ENCODE measurements at places on chromosomes 4 and X. TPM values are rescaled to one million over a fixed set of nuclear protein-coding genes. Genes with fewer than 3 reads are reported as not detected.

- no peak for DNase-seq
Observed at GRCh38 chr4:53348046-53348445, 17.8 kb downstream of the SCFD2 start.

DNA sequence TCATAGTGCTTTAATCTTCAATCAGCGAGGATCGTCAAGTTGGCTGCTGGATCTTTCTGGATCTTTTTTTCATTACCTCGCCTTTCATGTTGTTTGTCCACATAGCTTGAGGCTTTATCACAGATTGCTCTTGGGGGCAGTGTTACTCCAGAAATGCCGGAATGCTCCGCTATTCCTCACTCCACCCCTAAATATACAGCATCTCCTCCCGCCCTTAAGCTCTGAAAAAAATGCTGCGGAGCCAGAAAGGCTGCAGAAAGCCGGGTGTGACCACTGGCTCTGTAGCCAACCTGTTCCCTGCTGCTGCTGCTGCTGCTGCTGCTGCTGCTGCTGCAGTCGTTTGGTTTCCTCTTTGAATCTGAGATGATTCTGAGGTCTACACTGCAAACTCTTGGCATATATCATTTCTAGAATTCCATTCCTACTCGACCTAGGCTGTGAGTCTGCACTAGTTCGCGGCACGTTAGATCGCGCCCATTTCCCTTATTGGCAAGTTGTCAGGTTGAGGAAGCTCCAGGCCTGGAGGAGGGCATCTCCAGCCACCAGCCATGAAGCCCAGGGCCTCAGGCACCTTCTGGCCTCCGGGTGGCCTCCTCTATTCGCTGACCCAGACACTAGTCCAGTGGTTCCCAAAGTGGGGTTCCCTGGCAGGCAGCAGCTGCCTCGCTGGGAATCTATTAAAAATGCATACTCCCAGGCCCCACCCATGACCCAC lies 34.2 kb downstream of the WDR13 start:
- DNase-seq = peak; percentile 91

DNA sequence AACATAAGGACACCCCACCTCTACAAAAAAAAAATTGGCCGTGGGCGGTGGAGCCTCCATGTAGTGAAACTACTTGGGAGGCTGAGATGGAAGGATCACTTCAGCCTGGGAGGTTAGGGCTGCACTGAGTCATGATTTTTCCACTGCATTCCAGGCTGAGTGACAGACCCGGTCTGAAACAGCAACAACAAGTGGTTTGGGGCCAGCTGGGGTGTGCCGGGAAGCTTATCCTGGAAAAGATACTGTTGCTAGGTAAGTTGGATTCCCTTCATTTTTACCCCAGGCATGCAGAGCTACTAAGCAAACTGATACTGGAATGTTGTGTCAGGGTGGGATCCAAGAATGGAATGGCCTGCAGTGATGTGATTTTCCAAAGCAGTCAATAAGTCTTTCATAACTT lies 57.0 kb downstream of the XAGE2 start:
- DNase-seq = no peak

GRCh38 chrX:56882581-56882980 lies 112.8 kb downstream of the SPIN3 start:
- no peak for DNase-seq

DNA sequence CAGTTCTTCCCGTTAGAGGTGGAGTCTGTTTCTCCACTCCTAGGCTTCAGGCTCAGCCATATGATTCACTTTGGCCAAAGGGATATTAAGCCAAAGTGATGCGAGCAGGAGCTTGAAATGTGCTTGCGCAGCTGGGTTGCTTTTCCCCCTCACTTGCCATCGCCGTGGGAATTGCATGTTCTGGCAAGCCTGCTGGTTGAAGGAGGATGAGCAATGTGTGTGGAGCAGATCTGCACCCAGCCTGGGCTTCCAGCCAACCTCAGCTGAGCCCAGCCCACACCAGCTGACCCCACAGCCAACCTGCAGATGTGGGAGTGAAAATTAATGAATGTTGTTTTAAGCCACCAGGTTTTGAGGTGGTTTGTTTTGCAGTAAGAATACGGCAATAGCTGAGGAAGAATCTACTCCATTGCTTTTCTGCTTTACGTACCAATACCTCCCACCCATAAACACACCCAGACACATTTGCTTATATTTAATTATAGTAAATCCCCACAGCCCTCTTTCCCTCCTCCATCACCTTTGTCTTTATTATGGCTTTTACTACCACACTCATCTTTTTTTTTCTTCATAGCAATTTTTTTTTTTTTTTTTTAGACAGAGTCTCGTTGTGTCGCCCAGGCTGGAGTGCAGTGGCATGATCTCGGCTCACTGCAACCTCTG lies 132.8 kb upstream of the FUNDC1 start:
- peak; percentile 23 for DNase-seq

GRCh38 chr4:13706716-13707115 lies 79.2 kb upstream of the BOD1L1 start:
- no peak for DNase-seq

GRCh38 chrX:18668071-18668835 lies 3.7 kb downstream of the RS1 start:
- no peak for DNase-seq

DNA sequence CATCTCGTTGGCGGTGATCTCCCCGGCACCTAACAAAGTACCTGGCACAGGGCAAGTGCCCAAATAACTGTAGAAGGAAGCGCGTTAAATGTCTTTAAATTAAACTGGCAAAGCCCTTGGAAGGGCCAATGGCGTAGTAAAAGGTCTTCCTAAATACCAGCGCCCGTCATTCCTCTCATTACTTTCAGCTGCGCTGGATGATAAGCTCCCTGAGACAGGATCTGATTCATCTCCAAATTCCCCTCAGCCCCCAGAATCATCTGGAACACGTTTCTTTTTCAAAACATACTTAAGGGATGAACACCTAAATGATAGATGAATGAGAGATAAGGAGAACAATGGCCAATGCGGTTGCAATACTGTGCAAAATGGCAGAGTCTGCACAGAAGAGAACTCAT lies 95.1 kb downstream of the AFAP1 start:
- no peak for DNase-seq

DNA sequence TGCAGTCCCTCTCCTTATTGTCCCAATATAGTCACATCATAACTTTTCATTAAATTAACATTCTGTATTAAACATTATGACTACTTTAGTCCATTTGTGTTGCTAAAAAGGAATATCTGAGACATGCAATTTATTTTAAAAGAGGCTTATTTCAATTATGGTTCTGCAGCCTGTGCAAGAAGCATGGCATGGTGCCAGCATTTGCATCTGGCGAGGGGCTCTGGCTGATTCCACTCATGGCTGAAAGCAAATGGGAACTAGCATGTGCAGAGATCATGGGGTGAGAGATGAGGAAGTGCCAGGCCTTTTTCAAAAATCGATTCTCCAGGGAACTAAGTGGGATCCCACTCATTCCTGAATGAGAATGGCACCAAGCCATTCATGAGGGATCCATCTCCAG lies 476.3 kb upstream of the RPS6KA3 start:
- DNase-seq = no peak

DNA sequence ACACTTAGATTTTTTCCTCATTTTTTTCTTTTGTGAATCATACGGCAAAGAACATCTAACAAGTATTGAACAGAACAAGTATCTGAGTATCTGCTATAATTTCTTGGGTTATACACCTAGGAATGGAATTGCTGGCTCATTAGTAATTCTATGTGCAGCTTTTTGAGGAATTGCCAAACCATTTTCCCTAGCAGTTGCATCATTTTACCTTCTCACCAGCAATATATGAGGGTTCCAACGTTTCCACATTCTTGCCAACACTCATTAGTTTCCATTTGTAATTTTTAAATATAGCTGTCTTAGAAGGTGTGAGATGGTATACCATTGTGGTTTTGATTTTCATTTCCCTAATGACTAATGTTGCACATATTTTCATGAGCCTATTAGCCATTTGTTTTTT lies 41.1 kb upstream of the DCAF8L1 start:
- DNase-seq = no peak

- no peak for DNase-seq
Observed at GRCh38 chr4:71711044-71711984, 72.6 kb downstream of the GC start.

GRCh38 chrX:118315529-118315928 lies 30.4 kb upstream of the WDR44 start:
- no peak for DNase-seq

DNA sequence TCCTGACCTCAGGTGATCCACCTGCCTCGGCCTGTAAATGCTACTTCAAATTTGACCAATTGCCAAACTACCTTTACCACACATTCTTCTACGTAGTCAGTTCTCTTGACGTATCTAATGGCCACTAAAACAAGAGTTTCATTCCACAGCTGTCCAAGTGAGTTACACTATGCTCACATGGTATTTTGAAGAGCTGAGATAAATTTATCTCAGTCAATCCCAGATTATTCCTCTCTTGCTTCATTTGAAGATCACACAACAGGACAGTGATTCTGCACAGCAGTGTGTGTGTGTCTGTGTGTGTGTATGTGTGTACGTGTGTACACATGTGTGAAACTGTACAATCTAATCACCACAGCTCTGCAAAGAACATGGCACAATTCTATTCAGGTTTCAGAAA lies 133.4 kb downstream of the APBB2 start:
- no peak for DNase-seq

GRCh38 chr4:116387937-116388474 lies 697.4 kb downstream of the TRAM1L1 start:
- DNase-seq = no peak

GRCh38 chr4:176277162-176277904 lies 8.3 kb upstream of the ASB5 start:
- peak; percentile 41 for DNase-seq

- DNase-seq = no peak
Observed at GRCh38 chrX:63718010-63718694, 66.9 kb downstream of the ARHGEF9 start.

DNA sequence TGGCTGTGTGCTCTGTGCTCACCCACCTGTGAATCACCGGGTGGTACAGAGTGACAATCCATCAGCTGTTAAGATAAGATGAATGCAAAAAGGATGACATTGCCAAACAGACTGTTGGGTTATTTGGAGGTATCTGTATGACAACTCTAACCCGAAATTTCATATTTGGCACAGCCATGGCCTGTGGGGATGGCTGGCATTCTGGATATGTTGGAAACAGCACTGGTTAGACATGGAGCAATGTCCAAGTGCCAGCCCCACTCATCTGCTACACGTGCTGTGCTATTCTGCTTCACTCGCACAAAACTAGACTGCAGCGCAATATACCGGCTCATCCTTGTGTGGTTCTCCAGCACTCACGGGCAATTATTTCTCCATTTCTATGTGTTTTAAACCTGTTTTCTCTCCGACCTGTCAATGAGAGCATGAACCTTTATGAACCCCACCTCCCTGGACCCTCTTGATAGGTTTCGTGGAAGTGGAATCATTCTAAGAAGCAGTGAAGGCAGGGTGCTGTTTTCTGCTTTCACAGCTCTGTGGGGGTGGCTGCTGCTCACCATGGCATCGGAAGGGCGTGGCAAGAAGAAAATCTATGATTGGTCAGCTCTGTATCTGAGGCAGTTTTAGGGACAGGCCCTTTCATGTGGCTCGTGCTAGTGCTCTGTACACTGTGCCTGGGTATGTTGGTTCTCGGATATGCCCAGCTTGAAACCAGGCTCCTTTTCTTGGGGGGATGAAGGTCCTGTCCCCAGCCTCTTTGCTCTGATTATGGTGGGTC lies 94.9 kb downstream of the ENPP6 start:
- no peak for DNase-seq

PCDH19 gene
- total RNA-seq = 0.10 TPM

TEX13C gene
- not detected for total RNA-seq

RGN gene
- total RNA-seq = 334 TPM

SRPX gene
- total RNA-seq = 147 TPM

CLTRN gene
- total RNA-seq = not detected

GPR143 gene
- 1.7 TPM for total RNA-seq

SLC25A6 gene
- 217 TPM for total RNA-seq

SPANXB1 gene
- not detected for total RNA-seq

Measured in adrenal gland (tissue), 19 donors.